ENCODE measurements at places on chromosomes 1 and 21. TPM values are rescaled to one million over a fixed set of nuclear protein-coding genes. Genes with fewer than 3 reads are reported as not detected.

SLAMF1 gene
- total RNA-seq, result not detected

TEDDM1 gene
- not detected for total RNA-seq

TAS1R1 gene
- total RNA-seq, result under 0.01 TPM

RAB29 gene
- 28.2 TPM for total RNA-seq

OLFML2B gene
- 0.17 TPM for total RNA-seq

DNA sequence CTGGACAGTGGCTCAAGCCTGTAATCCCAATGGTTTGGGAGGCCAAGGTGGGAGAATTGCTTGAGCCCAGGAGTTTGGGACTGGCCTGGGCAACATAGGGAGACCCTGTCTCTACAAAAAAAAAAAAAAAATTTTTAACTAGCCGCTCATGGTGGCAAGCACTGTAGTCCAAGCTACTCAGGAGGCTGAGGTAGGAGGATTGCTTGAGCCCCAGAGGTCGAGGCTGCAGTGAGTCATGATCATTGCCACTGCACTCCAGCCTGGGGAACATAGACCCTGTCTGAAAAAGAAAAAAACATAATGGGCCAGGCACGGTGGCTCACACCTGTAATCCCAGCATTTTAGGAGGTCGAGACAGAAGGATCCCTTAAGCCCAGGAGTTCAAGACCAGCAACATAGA lies 5.3 kb downstream of the SPATC1L start:
- DNase-seq, result no peak

- DNase-seq, result peak; percentile 20
Measured at GRCh38 chr1:10529091-10529490, 54.3 kb downstream of the PEX14 start.

DNA sequence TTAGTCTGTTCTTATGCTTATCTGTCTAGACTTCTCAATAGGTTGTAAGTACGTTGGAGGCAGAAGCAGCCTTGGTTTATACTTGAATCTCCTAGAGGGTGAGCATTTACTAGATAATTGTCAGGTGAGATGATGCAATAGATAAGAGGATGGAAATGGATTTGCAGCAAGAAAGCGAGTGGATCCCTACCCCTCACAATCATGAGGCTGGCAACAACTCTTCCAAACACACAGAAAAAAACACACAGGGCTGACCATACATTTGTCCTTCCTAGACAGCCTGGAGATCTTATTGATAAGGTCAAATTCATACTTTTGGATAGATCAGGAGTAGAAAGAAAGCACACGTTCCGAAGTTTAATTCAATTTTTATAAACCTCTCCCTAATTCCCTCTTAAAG lies 481.4 kb upstream of the CAMK1G start:
- no peak for DNase-seq

DNA sequence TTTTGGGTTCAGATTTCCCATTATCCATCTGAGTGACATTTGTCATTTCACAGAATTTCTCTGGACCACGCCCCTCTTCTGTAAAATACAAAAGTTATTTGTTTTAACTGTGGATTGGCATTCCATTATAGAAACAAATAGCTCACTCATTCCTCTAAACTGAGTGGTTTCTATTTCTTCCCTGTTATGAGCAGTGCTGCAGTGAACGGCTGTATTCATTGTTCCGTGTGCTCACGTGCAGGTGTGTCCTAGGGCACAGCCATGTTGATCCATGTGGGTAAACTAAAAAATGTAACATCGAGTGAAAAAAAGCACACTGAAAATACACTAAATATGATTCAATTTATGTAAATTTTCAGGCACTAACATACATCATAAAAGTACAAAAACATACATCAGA lies 27.0 kb upstream of the IL12RB2 start:
- no peak for DNase-seq

GRCh38 chr1:183319051-183319450 lies 99.1 kb downstream of the NMNAT2 start:
- no peak for DNase-seq

DNA sequence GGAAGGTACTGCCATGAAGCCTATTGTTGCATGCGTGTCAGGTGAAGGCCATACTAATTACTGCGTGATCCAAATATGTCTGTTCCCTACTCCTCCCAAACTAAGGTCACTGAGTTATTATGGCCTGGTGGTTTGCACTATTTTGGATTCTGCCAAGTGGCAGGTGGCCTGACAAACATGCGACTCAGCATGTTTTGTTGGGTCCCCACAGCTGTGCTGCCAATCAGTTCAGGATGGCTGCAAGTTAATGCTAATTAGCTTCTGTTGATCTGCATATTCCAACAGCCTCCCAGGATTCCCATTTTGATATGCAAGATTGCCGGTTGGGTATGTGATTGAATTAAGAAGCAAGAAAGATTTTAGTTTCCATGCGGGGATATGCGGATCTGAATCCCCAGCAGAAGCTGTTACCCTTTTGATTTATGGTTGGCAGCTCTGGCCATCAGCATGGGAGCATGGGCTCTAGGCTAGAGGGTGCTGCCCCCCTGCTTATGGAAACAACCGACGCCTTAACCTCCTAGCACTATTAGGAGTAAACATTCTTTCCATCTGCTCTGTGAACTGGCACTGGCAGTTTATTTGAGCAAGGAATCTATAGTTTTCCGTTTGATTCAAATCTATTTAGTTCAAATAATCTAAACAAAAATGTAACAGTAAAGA lies 429.8 kb upstream of the C1orf87 start:
- no peak for DNase-seq

GRCh38 chr1:168319691-168320090 lies 39.0 kb downstream of the TBX19 start:
- peak; percentile 77 for DNase-seq
